Dermis blood vessel endothelial cell (primary cell): ENCODE measurements at places on chromosomes 7 and 10.

GRCh38 chr10:117078168-117078837 is 59.8 kb downstream of the VAX1 start:
- no peak for DNase-seq

GRCh38 chr7:147136352-147136751 is 1019.8 kb downstream of the CNTNAP2 start:
- DNase-seq = no peak

- DNase-seq = no peak
Observed at GRCh38 chr7:67406976-67407375, 410.3 kb downstream of the TYW1 start.

DNA sequence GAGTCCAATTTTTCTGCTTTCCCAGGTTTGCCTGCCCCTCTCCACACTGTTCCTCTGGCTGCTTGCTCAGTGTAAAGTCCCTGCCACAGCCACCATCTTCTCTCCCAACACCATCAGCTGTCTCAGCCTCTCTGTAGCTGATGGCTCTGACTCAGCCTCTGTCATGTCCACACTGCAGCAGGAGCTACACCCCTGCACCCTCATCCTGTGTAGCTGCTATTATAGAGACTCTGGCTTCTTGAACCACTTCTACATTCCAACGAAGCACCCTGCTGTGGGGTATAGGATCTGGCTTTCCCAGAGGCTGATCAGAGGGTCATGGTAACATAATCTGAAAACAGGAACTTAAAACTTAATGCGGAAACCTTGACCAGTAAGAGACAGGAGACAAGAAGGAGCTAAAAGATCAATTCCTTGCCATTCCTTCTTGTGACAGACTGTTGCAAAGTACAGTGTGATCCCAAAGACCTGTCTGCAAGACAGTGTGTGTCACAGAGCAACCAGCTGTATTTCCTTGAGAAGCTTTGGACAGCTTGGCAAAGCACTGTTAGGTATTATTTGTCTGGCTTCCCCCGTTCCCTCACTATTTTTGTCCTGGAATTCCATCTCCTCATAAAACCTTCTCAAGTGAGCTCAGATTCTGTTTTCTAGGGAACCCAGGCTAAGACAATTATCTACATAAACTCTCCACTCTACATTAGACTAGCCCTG is 42.3 kb downstream of the NRCAM start:
- DNase-seq = peak; percentile 64

DNA sequence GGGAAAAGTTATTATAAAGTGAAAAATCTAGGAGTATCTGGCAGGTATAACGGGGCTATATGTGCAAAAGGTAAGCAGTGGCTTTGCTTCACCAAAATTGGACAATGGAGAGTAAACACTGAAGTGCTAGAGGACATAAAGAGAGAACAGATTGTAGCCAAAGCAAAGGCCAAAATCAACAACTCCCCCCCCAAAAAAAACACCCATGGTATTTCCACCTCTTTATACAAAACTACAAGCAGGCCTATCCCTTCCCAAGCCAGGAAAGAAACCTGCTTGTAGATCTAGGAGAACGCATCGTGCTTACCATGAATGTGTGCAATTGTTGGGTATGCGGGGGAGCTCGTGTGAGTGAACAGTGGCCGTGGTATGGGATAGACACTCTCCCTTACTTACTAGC is 9.2 kb upstream of the AKR1B1 start:
- DNase-seq = no peak

DNA sequence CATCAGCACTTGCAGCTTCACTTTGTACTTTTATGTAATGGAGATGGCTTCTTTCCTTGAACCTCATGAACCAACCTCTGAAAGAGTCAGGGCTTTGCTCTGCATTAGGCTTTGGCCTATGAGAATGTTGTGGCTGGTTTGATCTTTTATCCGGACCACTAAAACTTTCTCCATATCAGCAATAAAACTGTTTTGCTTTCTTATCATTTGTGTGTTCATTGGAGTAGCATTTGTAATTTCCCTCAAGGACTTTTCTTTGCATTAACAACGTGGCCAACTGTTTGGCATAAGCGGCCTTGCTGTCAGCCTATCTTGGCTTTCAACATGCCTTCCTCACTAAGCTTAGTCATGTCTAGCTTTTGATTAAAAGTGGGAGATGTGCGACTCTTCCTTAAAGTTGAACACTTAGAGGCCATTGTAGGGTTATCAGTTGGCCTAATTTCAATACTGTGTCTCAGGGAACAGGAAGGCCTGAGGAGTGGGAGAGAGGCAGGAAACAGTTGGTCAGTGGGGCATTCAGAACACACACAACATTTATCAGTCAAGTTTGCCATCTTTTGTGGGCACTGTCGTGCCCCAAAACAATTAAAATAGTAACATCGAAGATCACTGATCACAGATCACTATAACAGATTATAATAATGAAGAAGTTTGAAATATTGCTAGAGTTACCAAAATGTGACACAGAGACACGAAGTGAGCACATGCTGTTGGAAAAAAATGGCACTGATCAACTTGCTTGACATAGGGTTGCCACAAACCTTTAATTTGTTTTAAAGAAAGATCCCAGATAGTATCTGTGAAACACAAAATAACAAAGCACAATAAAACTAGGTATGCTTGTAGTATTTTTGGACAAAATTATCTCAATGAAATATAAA is 64.7 kb downstream of the NRF1 start:
- DNase-seq = no peak

GRCh38 chr10:4083509-4084003 is 298.5 kb upstream of the KLF6 start:
- no peak for DNase-seq

DNA sequence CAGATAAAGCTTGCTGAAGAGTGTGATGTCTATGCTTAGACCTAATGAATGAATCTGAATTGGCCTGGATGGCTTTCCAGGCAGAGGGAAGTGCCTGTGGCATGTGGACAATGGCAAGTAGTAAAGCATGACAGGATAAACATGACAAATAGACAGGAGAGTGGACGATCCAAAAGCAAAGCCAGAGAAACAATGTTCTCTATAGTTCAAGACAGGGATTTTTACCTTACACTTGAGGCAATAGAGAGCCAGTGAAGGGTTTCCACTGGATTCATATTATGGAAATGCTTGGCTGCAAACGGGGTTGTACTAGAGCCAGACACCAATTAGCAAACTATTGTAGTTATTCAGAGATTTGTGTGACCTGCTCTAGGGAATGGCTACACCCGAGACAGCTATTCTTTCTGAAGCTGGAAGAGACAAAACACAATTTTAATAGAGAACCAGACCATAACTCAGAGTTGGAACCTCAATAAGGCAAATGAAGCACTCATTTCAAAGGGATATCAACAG is 2.3 kb downstream of the AGMO start:
- peak; percentile 38 for DNase-seq

- no peak for DNase-seq
Observed at GRCh38 chr7:47473499-47474210, 108.3 kb downstream of the TNS3 start.

DNA sequence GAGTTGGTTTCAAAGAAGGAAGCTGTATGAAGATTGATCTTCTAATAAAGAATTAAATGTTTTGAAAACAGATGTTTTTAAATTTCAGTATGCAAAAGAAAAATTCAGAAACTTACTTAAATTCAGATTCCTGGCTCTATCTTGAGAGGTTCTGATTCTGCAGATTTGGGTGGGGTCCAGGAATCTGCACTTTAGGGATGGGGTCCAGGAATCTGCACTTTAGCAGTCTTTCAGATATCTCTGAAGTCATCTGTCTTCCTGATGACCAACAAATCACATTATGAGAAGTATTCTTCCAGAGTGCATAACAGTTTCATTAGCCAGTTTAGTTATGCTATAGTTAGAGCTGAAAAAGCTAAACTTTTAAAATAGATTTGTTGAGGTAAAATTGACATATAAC is 24.1 kb downstream of the ABRAXAS2 start:
- DNase-seq = no peak

DNA sequence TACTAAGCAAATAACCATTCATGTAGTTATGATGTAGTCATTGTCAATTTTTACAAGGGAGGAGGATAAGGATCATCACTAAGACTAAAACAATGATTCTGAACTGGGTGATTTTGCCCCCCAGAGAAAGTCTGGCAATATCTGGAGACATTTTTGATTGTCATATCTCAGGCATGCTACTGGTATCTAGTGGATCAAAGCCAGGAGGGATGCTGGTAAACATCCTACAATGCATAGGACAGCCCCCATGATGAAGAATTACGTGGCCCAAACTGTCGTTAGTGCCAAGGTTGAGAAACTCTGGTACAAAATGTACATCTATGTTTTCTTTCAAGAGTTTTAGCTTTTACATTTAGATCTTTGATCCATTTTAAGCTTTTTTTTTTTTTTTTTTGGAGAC is 57.3 kb downstream of the GBF1 start:
- peak; percentile 50 for DNase-seq

DNA sequence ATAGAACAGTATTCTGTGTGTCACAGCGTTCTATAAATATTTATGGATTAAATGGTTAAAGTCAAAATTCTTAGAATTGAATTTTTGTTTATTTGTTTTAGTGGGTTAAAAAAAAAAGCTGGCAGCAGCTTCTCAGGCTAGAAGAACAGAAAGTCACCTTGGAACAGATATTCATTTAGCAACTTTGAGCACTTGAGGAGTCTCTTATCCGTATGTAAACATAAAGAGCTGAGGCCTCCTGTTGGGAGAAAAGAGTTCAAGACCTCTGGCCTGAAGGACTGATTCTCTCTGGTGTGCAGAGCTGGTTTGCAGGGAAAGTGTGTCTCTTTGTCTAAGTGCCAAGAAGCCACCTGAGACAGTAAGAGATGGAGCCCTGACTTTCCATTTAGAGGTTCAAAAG is 109.9 kb downstream of the HERPUD2 start:
- no peak for DNase-seq

- DNase-seq = no peak
Observed at GRCh38 chr10:128067691-128068397, 58.4 kb downstream of the MKI67 start.

GRCh38 chr10:5921746-5922145 is 31.7 kb downstream of the FBH1 start:
- DNase-seq = no peak

DNA sequence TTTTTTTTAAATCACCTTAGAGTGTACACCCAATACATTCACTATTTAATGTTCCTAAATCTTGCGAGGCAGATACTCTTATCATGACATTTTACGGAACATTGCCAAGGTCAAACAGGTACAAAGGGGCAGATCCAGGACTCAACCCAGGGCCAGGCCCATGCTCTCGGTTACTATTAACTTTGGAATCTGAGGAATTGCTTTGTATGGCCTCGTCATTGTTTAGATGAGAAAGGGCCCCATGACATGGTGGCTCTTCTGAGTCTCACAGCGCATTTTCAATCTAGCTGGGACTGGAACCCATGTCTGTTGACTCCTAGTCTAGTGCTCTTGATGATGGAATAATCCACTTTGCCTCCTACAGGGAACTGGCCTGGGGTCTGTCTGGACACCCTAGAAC is 59.1 kb downstream of the GATA3 start:
- DNase-seq = no peak

- peak; percentile 74 for DNase-seq
Observed at GRCh38 chr10:78664929-78665553, 403.7 kb upstream of the ZMIZ1 start.

- no peak for DNase-seq
Observed at GRCh38 chr7:84261509-84261908, 66.9 kb upstream of the SEMA3A start.

DNA sequence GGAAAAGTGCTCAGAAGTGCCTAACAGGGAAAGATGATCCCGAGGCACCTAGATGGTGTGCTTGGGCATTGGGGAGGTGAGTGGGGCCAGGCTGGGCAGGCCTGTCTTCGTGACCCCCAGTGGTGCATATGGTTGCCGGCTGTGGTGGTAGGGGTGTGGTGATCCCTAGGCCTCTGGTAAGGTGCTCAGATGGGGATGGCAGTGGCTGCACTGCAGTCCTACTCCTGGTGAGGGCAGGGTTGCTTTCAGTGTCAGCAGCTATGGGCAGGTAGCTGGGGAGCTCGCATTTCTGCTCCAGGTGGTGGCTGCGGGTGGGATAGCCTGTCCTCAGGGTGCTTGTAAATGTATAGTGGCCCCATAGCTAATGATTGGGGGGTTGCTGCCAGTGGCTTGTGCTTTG is 154.0 kb downstream of the RAMP3 start:
- DNase-seq = no peak

- peak; percentile 34 for DNase-seq
Observed at GRCh38 chr10:11145495-11145855, 127.8 kb downstream of the CELF2 start.

- no peak for DNase-seq
Observed at GRCh38 chr10:4944841-4945240, 18.4 kb upstream of the AKR1C1 start.

- DNase-seq = no peak
Observed at GRCh38 chr10:7817984-7818294, 366 bp upstream of the TAF3 start.

GRCh38 chr10:101545898-101546297 is 42.2 kb downstream of the POLL start:
- peak; percentile 49 for DNase-seq

DNA sequence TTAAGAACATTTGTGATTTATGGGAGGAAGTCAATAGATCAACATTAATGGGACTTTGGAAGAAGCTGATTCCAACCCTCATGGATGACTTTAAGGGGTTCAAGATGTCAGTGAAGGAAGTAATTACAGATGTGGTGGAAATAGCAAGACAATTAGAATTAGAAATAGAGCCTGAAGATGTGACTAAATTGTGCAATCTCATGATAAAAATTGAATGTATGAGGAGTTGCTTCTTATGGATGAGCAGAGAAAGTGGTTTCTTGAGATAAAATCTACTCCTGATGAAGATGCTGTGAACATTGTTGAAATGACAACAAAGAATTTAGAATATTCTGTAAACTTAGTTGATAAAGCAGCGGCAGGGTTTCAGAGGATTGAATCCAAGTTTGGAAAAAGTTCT is 70.9 kb upstream of the NEUROD6 start:
- no peak for DNase-seq

DNA sequence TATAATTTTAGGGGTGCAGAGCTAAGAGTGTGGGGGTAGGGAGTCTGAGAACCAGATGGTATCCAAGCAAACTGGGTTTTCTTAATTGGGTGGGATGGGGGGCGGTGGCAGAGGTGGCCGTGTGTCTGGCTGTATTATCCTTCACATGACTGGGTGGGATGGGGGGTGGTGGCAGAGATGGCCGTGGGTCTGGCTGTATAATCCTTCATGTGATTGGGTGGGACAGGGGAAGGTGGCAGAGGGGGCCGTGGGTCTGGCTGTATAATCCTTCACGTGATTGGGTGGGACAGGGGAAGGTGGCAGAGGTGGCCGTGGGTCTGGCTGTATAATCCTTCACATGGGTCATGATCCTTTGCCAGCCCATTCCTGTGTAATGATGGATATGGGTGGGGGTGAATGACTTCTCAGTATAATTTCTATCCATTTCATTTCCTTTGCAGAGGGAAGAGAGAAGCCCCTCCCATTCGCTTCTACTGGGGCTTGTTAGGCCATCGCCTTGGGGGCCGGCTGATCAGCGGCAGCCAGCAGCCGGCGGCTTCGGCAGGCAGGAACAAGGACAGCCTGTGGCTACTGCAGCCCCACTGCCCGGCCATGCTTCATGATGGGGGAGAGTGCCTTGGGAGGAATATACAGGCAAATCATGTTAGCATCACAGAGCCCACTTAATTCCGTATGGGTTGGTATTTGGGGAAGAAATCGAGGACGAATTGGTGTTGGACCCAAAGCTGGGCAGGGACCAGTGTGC is 179.6 kb upstream of the MKI67 start:
- no peak for DNase-seq
